ENCODE measurements at places on chromosomes 4 and X. TPM values are rescaled to one million over a fixed set of nuclear protein-coding genes. Genes with fewer than 3 reads are reported as not detected.

The CSAG3 gene
- not detected for total RNA-seq

The POU4F2 gene
- not detected for total RNA-seq

The SPIN3 gene
- 12.7 TPM for total RNA-seq

The PLS3 gene
- 4.5 TPM for total RNA-seq

The HMGB2 gene
- 27.7 TPM for total RNA-seq

The DUX4 gene
- total RNA-seq, result not detected

DNA sequence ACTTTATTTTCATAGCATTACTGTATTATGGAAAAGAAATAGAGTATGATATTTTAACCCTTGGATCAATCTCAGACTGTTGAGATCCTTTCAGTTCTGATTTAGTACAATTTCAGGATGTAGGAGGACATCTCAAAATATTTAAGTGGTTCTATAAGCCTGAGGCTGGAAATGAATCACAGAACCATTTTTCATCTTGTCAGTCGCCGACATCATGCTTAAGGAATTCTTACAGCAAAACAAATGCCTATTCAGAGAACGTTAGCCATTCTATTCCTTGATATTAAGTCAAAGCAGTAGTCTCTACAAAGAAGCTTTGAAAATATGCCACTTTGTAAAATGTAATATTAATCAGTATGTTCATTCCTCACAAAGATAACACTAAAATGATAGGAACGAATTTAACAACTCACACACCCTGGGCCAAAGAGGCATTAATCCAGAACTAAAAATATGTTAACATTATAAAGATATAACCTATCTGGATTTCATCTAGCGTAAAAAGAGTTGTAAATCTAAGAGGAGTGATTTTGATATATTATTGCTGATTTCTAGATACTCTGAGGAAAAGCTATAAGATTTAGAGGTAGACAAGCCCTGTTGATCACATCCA is 152.0 kb downstream of the GASK1B start:
- no peaks in the 10 kb centered on the region for H3K36me3 ChIP-seq
- no peak overlapping the region for H3K4me3 ChIP-seq
- no peak for DNase-seq
- peak overlapping the region; percentile 63 for H3K27ac ChIP-seq
- peaks cover 4% of the 10 kb centered on the region for H3K4me1 ChIP-seq

DNA sequence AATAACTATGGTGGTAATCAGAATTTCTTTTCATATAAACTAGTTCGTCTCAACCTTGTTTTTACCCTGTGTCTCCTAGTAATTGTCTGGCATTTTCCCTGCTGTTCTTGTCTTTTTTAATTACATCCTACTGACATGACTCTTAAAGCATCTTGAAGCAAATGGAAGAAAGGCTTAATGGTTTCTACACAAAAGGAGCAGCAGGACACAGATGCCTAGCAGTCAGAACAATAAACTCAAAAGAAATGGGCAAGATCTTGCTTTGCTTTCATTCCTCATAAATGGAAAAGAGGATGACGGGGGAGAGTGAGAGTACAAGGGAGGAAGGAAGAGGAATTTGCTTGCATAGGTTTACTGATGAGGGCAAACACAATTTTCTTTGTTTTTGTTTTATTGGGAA is 293.2 kb upstream of the EMCN start:
- H3K27me3 ChIP-seq, result no peaks in the 10 kb centered on the region
- no peaks in the 10 kb centered on the region for H3K4me1 ChIP-seq
- H3K4me3 ChIP-seq, result no peak overlapping the region
- H3K27ac ChIP-seq, result no peak overlapping the region
- no peak for DNase-seq

DNA sequence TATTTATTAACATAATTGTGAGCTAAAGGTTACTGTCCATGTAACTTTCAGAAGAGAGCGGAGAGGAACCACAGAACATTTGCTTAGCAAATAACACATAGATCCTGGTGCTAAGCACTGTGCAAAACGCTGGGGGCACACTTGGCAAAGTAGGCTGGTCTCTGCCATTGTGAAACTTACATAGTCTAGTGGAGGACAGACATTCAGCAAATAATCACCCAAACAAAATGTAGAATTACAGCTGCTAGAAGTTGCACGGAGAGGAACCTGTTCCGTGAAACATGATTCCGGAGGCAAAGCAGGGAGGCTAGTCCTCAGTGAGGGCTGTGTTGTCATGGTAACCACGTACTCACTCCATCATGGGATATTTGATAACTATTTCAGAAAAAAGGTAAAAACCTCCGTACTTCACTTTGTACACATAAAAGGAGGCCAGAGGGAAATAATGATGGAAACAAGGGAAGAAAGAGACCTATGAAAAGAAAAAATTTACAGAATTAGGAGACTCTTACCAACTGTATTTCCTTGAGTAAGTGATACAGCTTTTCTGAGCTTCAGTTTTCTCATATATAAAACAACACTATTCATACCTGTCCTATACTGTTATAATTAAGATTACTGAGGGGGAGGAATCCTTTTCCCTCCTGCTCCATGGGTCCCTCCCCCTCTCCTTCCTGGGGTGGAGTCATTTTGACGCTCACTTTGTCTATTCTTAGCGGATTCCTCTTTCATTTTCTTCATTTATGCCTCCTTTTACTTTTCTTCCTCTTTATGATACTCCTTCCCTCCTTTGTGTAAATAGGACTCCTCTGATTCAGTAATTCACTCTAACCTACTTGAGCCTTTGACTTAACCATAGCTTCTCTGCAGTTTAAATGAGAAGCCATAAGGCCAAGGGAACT is 825 bp upstream of the RASGEF1B start:
- peaks cover 50% of the 10 kb centered on the region for H3K4me1 ChIP-seq
- H3K36me3 ChIP-seq, result no peaks in the 10 kb centered on the region
- no peaks in the 10 kb centered on the region for H3K27me3 ChIP-seq
- peak overlapping the region; percentile 98 for H3K27ac ChIP-seq
- peak overlapping the region; percentile 75 for H3K4me3 ChIP-seq
- DNase-seq, result peak; percentile 57

DNA sequence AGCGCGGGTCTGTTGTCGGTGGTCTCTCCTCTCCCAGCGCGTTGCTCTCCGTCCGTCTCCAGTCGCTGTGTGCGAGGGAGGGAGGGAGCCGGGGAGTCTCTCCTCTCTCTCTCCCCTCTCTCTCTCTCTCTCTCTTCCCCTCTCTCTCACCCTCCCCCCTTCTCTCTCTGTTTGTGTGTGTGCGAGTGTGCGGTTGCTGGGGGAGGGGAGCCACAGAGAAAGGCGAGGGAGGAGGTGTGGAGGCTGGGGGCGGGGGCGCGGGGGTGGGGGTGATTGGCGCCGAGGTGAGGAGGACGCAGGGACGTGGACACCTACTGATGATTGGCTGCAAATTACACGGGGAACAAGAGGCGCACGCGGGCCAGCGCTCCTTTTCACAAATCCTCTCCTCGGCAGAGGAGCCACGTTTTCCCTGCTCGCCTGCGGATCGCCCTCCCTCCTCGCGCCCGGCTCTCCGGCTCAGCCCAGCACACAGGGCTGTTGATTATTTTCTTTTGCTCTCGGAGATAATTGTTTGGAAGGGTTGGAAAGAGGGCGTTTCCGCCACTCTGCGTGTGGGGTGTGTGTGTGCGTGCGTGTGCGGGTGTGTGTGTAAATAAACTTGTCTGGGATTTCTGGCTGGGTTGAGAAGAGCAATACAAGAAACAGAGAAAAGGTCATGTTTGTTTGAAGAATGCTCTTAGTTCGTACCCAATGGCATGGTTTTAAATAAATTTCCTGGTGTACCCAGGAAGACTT is at the start of gene CXXC4:
Gene CXXC4 (minus strand): TSS at position 73 of the 738 bp plus-strand sequence. CDS start 3,092 bp downstream, outside the sequence.
- no peaks in the 10 kb centered on the region for H3K36me3 ChIP-seq
- H3K27ac ChIP-seq, result peak within 1 kb of the TSS; percentile 83
- H3K4me3 ChIP-seq, result peak within 1 kb of the TSS; percentile 38

- H3K27me3 ChIP-seq, result no peaks in the 10 kb centered on the region
- no peak for DNase-seq
- H3K27ac ChIP-seq, result no peak overlapping the region
- H3K4me1 ChIP-seq, result peaks cover 6% of the 10 kb centered on the region
- no peaks in the 10 kb centered on the region for H3K36me3 ChIP-seq
These were observed 22.5 kb downstream of the MID1 start for GRCh38 chrX:10597871-10598270.

DNA sequence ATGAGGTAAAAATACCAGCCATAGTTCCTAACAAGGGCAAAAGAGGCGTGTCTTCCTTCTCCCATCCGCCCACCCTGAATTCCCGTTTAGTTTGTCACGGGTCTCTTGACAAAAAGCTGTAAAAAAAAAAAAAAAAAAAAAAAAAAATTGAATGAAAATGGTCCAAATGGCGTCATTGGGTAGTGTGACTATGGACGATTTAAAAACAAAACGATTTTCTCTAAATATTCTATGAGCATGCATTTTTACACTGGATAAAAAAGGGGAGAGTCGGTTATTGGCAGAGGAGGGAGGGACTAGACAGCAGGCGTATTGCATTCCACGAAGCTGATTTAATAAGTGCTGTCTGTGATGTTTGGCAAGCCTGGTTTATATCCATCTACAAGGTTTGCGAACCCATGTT is at the start of gene FAM133A:
Gene FAM133A (plus strand): TSS at position 338 of the 403 bp plus-strand sequence. CDS start 35,214 bp downstream, outside the sequence.
- no peaks in the 10 kb centered on the region for H3K4me1 ChIP-seq
- no peak for DNase-seq
- H3K27me3 ChIP-seq, result no peaks in the 10 kb centered on the region
- H3K4me3 ChIP-seq, result peak within 1 kb of the TSS; percentile 60

DNA sequence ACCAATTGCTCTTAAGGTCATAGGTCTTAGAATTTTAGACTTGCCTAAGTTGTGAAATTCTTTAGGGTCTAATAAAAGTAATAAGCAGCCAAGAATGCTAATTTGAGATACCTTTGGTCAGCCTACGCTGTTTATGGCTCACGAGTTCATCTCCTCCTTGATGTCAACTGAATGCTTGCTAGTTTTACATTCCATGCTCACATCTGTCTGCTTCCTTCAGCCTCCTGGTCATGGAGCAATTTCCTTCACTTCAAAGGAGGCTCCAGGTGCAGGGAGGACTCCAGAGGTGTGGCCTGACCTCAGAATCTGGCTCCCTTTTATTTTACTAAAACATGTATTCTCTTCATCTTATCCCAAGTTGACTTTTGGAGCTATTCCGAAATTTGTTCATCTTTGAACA is 23.3 kb upstream of the LNX1 start:
- no peaks in the 10 kb centered on the region for H3K27me3 ChIP-seq
- no peaks in the 10 kb centered on the region for H3K36me3 ChIP-seq
- no peaks in the 10 kb centered on the region for H3K4me1 ChIP-seq
- DNase-seq, result peak; percentile 24

- no peaks in the 10 kb centered on the region for H3K36me3 ChIP-seq
- no peak overlapping the region for H3K4me3 ChIP-seq
- H3K27me3 ChIP-seq, result no peaks in the 10 kb centered on the region
- no peak overlapping the region for H3K27ac ChIP-seq
- no peaks in the 10 kb centered on the region for H3K4me1 ChIP-seq
- DNase-seq, result no peak
These were observed 98.0 kb downstream of the AMMECR1 start for GRCh38 chrX:110219920-110220319.

DNA sequence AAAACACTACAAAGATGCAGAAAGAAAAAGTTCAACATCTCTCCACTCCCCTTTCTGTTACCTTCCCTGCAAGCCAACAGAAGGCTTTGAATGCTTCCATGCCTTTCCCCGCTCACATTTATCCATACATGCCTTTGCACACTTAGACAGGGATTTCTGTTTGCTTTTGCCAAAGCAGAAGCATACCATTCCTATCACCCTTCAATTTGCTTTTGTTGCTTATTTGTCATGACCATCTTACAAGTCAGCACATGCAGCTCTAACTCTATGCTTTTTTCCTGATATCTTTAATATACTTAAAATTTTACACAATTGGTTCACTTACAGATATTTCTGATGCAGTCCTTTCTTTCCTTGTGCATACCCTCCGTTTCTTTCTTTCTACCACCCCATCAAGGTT is 169.6 kb downstream of the CORIN start:
- no peaks in the 10 kb centered on the region for H3K36me3 ChIP-seq
- DNase-seq, result no peak
- no peak overlapping the region for H3K27ac ChIP-seq
- no peak overlapping the region for H3K4me3 ChIP-seq
- H3K27me3 ChIP-seq, result peaks cover 4% of the 10 kb centered on the region

DNA sequence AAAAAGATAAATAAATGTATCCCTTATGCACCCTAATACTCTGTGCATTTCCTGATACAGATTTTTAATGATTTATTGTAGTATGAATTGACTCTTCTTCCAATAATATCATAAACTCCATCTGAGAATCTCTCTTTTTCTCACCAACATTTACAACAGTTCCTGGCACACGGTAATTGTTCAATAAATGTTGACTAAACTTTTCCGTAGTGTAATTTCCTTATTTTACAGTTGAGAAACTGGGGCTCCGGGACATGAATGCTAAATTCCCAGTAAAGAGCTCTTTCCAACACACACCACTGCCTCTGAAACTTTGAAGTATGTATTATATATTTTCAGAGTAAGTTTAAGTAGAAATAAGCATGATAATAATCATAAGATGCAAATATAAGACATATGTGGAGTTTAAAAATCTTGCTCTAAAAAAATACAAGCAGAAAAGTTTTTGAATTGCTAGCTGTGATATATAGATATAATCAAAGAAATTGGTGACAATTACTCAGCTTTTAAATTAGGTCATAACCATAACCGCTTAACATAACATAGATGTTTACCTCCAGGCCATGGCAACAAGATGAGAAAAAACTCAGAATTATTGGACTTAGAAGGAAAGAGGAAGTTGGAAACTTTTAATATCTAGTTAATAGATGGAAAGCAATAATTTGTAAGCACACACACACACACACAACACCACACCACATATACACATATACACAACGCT is 28.2 kb upstream of the ANTXR2 start:
- no peak for DNase-seq
- H3K4me1 ChIP-seq, result no peaks in the 10 kb centered on the region
- no peaks in the 10 kb centered on the region for H3K27me3 ChIP-seq
- no peak overlapping the region for H3K27ac ChIP-seq
- no peak overlapping the region for H3K4me3 ChIP-seq

DNA sequence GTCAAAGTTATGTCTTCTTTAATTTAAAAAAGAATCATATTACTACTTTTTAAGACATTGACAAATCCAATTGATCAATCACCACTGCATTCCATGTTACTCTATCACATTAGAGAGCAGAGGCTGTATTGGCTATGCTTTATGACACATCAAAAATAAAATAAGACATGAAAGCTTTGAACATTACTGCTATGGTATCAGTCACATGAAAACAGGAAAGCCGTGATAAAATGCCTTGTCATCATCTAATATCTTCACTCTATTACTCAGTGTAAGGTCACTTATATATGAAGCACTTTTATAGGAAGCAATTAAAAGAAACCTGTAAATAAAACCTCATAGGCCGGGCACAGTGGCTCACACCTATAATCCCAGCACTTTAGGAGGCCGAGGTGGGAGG is 27.7 kb upstream of the CEP135 start:
- no peak for DNase-seq
- no peaks in the 10 kb centered on the region for H3K36me3 ChIP-seq
- no peaks in the 10 kb centered on the region for H3K4me1 ChIP-seq
- no peak overlapping the region for H3K4me3 ChIP-seq
- H3K27ac ChIP-seq, result no peak overlapping the region

DNA sequence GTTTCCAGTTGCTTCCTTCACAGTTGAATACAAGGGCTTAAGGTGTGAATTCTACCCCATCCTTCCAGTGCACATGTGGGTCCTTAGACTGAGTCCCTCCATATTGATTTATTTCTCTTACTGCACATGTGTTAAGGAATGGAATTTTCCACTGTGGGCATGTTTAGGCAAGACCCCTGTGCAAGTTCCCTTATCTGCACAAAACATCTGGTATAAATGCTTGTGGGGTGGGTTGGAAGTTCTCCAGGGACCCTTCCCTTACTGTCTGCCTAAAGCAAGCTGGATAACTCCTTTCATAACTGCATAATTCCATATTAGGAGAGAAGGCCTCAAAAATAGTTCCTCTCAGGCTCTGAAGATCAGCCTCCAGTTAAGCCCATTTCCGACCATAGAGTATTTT is 570.9 kb downstream of the ADGRL3 start:
- no peak overlapping the region for H3K4me3 ChIP-seq
- H3K27me3 ChIP-seq, result no peaks in the 10 kb centered on the region
- DNase-seq, result no peak

All from transverse colon (tissue), 4 donors.